NCI-H460 (cell line): ENCODE measurements at places on chromosomes 1 and 21. TPM values are rescaled to one million over a fixed set of nuclear protein-coding genes. Genes with fewer than 3 reads are reported as not detected.

DNA sequence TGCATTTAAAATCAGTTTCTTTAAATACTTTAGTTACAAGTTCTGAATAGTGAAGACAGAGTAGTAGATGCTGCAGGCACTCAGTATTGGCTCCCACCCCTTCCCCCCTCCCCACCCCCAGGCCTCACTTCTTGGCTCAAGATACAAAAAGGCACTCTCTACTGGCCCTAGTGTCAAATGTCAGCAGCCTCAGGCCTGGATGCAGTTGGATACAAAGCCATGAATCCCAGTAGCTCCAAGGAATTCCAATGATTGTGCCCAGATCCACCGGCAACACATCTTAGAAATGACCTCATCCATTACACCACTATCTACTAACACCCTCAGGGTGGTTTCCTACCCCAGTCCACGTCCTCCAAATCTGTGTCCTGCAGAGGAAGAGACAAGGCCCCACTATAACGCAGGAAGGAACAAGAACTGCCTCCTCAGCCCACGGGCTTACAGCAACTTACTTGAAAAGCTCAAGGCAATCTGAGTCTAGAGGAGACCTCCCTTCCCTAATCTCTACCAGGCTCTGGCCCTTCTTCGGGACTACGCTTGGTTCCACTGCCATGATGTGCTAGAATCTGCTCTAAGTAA is 17.6 kb downstream of the ACADM start:
- DNase-seq, result no peak

DNA sequence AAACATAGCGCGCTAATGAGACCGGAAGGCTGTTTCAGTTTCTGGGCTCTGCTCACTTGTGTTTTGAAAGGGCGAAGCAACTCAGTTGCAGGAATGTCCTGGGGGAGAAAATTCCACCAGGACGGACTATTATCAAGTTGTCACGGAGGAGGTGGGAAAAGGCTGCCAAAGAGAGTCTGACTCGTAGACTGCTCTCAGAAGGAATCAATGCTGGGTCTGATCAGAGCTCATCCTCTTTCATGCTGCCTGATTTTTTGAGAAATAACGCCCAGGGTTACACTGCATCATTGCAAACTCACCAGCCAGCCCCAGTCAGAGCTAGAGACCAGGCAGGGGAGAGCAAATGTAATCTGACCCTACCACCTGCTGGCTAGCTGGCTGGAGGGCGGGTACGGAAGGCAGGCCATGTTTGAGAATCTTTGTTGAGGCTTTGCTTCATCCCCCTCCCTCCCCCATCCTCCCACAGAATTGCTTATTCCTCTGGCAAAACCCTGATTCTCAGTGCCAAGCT is 36.4 kb upstream of the BCL9 start:
- no peak for DNase-seq

Gene PAPPA2
- total RNA-seq, result 28.5 and 30.1 TPM in 2 replicates

Gene RHCE
- total RNA-seq, result not detected in 2 replicates
